ENCODE measurements at places on chromosomes 16 and 17.

DNA sequence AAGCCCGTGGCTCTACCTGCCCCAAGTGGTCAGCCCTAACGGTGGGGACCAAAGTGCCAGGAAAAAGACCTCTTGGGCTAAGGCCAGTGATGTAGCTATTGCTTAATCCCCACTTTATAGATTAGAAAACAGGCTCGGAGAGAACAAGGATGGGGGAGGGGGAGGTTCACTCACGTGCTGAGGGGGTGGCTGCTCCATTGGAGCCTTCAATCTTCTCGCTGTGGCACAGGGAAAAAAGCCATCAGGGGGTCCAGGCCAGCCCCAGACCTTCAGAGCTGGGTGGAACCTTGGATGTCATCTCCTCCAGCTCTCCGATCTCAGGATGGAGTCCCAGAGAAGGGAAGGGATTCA, 45.9 kb downstream of the SRCIN1 start:
- no peak for DNase-seq

DNA sequence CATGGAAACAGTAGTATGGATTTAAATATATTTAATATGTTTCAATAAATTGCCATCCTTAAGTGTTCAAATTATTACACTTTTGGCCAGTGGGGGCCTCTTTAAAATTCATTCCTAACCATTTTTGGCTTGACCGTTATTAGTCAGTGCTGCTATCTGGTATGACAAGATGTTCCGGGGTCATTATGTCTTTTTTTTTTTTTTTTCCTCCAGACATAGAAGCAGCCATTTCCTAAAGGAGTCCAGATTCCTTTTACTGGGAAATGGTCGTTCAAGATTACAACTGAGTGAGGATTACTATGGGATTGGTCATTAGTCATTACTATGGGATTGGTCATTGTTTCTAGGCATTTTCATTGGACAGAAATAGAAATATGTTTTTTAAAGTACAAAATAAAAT, 53.4 kb downstream of the NF1 start:
- DNase-seq, result no peak

GRCh38 chr16:70579648-70580630, 56.3 kb downstream of the SF3B3 start:
- no peak for DNase-seq

GRCh38 chr17:76467809-76468633, 618 bp downstream of the AANAT start:
- no peak for DNase-seq

DNA sequence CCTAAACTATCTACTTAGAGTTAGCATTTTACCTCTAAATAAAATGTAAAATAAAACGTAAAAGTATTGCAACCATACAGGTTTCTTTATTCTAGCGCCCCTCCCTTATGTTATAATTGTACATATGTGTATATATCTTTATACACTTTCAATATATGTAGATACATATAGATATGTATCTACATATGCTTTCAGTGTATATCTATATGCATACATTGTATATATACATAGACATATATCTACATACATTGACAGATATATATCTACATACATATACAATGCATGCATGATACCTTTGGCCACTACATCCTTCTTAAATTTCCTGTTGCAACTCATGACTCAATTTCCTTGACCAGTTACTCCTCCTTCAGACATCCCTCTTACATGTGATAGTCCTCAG, 16.7 kb downstream of the BPTF start:
- DNase-seq, result no peak

GRCh38 chr16:29962344-29962994, 590 bp downstream of the TMEM219 start:
- peak; percentile 74 for DNase-seq

DNA sequence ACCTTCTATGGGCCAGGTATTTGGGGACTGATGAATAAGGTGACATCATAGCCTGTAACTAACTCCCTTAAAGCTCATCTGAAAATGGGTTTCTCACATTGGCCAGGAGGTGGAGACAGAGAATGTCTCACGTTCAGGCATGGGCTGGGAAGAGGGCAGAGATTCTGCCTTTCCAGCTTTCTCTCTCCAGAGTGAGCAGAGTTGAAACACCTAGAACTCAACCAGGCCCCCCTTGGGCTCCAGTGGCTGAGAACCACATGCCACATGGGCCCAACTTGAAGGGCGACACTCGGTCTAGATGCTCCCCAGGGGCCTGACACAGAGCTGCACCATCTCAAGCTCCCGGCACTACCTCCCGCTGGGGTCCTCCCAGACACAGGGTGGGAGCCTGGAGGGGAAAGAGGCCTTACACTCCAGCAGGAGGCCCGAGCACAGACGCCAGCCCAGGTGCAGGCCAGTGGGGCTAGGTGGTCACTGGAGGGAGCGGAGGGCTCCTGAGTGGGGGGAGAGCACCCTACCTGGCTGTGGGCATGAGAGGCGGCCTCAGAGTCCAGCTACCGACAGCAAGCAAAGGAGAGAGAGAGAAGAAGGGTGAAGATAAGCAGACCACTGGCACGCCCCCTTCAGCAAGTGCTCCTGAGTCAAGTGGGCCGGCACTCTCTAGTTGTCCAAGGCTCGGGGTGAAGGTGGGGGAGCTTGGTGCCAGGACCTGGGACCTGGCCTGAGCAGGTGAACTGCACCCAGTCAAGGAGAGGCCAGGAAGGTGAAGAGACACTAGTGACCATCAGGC, 55.9 kb downstream of the MYO18A start:
- no peak for DNase-seq
